Skeletal muscle cell (primary cell): ENCODE measurements at places on chromosomes 2 and 18.

GRCh38 chr2:236123716-236124115 lies 44.5 kb downstream of the GBX2 start:
- DNase-seq: no peak

GRCh38 chr2:136112317-136113208 lies 5.4 kb downstream of the CXCR4 start:
- no peak for DNase-seq

- DNase-seq: no peak
These were observed 4.4 kb downstream of the SPATA3 start for GRCh38 chr2:231000211-231000904.

DNA sequence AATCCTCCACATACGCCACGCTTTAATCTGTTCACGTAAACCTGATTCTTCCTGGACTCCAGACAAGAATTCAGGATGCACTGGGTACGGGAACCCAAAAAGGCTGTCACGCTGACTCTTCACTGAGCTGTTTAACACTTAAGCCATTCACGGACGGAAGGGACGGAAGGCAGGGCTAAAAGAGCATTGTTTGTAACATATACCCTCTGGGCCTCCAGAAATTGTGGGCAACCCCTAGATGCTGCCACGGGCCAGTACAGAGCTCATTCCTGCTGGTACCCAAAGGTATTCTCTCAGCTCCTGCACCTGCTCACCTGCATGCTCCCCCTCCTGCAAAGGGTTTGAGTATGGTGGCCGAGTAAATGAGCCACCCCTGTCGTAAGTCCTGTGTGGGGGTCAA lies 45.6 kb upstream of the RMP24 start:
- DNase-seq: no peak

DNA sequence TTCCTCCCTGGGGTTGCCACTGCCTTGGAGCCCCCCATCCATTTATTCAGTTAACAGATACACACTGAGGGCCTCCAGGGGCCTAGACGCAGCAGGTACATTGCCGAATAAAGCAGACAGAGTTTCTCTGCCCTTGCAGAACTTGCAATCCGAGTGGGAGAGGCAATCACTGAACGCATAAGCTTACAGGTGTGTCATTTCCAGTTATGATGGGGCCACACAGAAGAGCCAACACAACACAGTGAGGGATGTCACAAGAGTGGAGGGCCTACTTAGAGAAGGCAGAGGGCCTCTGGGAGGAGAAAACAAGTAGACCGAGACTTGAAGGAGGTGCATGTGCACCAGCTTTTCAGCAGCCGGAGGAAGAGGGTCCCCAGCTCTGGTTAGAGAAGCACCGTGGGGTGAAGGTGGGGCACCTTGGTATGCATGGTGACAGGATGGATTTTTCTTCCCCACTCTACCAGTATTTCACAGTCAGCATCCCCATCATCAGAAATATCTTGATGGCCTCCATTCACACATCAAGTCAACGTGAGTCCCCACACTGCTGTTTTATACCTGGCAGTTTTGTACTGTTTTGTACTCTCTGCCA lies 150.9 kb downstream of the SMAD7 start:
- DNase-seq: no peak

DNA sequence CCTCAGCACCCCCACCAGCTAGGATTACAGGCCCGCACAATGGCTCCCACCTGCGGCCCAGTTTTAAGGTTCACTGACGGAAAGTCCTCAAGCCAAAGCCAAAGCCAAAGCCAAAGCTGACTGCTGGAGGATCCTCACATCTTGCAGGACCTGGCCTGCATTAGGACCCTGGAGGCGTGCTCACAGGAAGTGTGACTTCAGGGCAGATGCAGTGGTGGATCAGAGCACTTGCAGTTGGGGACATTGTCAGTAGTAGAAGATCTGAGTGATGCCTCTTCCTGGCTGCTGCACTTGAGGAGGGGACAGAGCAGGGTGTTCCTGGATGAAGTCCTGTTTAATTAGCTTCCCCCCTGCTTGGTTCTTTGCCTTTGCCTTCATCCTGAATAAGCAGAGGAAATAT lies 69.0 kb upstream of the ALPP start:
- no peak for DNase-seq

- DNase-seq: no peak
These were observed 19.5 kb upstream of the CIDEA start for GRCh38 chr18:12234451-12235190.

DNA sequence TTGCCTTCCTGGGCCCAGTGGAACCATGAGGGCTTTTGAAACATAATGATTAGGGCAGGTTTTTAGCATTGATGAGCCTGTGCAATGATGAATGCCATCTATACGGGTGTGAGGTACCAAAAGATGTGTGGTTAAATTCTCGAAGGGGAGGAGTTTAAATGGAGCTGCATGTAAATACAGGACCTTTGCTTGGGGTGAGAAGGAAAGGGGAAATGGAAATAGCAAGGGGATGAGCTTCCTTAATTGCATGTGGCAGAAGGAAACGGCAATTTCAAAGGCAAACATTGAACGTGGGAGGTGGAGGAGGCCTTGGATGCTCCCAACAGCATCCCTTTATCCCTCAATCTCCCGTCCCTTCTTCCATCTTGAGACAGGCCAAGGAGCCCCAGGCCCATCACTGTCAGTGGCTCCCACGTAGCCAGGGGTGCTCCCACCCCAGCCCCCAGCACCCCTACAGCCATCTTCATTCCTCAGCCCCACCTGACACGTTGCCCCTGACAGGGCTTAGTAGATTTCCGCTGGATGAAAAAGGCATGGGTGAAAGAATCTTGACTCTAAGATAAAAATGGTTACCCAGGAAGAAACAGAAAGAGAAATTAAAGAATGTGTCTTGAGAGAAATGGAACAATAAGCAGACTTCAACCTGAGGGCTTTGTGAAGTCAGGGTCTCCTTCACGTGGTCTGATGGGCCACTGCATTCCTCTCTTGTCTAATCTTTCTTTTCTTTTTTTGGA lies 32.5 kb downstream of the INPP5D start:
- no peak for DNase-seq

- DNase-seq: no peak
These were observed 24.1 kb upstream of the NMUR1 start for GRCh38 chr2:231554327-231554726.

DNA sequence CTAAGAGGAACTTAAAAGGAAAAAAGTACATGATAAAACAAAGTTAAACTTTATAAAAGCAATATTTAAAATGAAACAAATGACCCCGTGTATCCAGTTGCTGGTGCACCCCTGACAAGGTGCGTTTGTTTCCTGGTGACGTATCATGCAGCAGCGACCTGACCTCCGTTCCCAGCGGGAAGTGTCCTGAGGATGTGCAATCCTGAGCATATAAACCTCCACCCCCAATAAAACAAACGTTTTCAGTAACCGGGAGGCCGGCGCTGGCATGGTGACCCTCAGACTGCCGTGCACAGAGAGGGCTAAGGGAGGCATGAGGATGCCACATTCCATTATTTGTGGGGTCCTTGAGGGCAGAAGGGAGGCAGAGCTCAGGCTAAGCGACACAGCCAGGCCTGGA lies 14.8 kb downstream of the SLC66A2 start:
- DNase-seq: no peak

DNA sequence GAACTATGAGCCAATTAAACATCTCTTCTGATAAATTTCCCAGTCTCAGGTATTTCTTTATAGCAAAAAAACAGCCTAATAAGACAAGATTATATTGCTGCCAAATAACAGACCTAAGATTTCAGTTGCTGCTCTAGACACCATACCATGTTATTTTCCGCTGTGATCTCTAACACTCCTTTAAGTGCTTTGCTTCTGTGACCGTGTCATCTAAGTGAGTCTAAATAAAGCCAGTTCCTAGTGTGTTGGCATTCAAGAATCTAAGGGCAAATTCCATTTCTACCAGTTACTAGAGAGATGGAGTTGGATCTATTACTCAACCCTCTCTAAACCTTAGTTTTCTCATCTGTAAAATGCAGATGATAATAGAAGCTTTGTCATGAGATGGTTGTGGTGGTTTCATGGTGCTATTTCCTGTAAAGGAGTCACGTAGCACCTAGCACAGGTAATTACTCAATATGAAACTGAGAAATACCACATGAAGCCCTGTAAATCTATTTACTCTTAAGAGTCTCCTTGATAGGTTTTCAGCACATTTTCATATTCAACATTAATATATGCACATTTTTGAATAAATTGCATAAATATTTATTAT lies 40.5 kb downstream of the SPHKAP start:
- DNase-seq: no peak

- DNase-seq: no peak
These were observed 191.5 kb downstream of the SLC8A1 start for GRCh38 chr2:40260437-40260836.

GRCh38 chr18:74241970-74242369 lies 49.8 kb downstream of the CYB5A start:
- no peak for DNase-seq

DNA sequence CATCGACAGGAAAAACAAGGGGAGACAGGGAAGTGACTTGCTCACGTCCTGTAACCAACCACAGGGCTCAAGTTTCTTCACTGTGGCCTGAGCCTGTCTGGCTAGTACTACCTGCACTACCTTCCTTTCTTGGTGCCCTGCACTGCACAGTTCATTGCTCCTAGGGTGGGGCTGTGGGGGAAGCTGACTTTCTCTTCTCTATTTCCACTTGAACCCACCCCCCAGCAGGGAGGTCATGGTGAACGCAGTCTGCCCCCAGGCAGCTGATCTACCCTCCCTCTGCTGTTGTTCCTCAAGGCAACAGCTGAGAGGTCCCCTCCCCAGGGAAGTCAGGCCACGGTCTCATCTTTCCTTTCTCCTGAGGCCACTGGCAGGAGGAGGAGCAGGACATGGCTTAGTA lies 532.1 kb downstream of the SOX11 start:
- DNase-seq: no peak

GRCh38 chr2:161100211-161100895 lies 59.9 kb upstream of the TANK start:
- no peak for DNase-seq

- no peak for DNase-seq
These were observed 352.7 kb downstream of the CDH2 start for GRCh38 chr18:27824275-27824674.

DNA sequence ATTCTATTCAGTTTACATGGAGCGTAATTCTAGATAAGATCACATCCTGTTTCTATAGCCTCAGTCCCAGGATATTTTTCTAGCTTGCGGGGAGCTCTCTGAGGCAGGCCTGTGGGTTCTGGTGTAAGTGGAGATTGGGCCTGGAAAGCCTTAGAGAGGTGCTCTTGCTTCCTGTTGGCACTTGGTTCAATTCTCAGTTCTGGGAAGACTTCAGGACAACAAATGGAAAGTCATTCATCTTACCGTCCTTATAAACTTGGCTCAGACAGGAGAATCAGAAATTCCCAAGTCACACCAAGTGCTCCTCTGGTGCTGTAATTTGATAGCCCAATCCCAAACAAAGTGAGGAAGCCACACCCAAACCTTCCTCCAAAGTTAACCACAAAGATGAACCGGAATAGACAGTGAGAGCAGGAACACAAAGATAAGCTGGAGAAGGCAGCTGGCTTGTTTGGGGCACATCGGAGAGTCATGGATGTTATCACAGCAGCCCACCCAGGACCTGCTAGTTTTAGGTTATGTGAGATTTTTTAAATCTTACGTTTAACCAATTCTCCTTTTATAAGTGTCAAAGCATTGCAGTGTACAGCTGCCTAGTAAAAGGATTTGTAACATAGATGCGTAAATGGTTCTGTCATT lies 144.3 kb upstream of the MAP3K20 start:
- DNase-seq: no peak

DNA sequence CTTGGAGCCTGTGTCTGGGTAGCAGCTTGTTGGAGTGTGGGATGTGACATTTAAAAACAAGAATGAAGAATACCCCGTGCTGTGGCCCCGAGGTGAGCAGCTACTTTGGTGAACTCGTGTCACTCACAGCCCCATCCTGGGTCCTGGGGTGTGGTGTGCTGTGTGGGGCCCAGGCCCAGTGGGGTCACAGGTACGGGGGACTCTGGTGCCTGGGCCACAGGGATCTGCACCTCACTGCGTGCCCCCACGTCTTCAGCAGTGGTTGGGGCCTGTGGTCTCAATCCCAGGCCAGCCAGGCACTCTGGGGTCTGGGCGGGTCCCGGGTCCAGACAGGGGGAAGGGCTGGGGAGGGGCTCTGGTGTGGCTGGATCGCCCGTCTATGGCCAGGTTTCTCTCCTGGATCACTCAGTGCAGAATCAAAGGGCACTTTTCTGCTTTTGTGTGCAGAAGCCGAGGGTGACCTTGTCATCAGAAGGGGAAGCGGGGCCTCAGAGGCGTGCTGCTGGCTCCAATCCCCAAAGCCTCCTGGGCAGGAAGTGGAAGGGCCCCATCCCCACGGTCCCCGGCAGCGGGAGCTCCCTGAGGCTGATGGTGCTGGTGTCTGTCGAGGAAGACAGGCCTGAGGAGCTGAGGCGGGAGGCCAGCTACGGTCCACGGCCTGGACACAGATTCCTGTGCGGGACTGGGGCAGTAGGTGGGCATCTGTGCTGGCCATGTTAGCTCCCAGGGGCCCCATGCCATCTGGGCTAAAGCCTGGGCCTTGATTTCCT lies 1.4 kb downstream of the GPR35 start:
- no peak for DNase-seq
